ENCODE measurements at places on chromosomes 6 and 20. TPM values are rescaled to one million over a fixed set of nuclear protein-coding genes. Genes with fewer than 3 reads are reported as not detected.

- peak; percentile 39 for DNase-seq
These were observed 14.6 kb downstream of the GCLC start for GRCh38 chr6:53530346-53530745.

GRCh38 chr20:30503992-30504570, 753.4 kb upstream of the DEFB115 start:
- DNase-seq, result no peak

Gene NUS1
- 15.5 TPM for total RNA-seq

Gene PARD6B
- total RNA-seq, result 26.0 TPM

DNA sequence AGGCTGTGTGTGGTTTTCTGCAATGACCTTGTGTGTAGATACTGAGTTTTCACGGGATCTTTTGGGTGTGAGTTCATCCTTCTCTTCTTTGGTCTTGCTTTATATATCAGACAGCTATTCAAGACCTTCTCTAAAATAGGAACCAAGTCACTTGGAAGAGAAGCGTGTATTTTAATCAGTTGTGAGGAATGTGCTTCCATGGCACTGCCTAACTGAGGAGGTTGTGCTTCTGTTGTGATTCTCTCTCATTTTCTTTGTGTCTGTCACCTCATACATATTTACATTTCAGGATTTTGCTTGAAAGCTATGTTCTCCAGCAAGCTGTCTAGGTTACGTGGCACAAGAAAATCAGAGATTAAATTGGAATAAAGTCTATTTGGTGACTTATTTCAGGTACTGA, 428.7 kb downstream of the QKI start:
- no peak for DNase-seq

DNA sequence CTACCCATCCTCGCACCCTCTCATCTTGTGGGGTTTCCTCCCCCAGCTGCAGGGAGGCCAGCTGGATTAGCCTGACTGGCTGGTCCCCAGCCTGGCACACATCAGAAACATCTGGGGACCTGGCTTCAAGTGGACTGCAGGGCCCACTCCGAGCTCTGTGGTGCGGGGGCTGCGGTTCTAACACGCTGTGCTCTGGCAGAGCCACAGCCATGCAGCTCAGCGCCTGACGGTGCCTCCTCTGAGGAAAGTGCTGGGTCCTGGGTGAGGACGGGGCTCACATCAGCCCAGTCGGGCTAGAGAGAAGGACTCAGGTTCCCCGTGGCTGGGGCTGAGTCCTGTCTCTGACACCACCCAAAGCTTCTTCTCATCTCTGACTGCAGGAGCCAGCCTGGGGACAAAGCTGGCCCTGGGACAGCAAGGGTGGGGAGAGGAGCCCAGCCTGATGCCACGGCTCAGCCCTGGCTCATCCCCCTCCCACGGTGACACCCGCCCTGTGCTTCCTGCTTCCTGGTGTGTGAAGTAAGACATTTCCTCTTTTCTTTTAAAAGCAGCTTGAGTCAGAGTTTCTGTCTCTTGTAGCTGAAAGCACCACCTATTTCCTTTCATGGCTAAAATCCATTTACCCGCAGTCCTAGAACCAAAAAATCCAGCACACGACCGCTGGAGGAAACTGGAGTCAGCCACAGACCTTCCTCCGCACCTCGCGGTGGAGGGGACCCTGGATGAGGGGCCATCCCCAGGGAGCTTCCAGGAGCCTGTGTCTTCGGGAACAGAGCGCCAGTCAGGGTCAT, 127.4 kb upstream of the AFDN start:
- DNase-seq, result peak; percentile 50

DNA sequence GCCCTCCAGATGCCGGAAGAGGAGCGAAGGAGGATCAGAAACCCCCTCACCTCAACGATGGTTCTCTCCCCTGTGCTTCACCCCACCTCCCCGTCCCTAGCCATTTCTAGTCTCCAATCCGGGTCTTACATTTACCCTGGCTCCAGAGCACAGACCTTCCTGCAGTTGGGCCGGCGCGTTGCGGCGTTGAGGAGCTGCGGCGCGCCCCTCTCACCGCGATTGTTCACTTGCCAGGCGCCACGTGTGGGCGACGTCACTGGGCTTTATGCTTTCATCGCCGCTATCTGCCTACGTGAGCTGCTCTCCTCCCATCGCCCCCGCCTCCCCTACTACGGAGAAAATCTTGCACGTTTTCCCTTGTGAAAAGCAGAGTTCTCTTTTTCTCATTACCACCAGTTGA, at the start of gene CRISP2:
Gene CRISP2 (minus strand): TSS at position 198 of the 400 bp plus-strand sequence. CDS start 4,347 bp downstream, outside the sequence.
- DNase-seq, result peak; percentile 78

- DNase-seq, result no peak
These were observed 30.5 kb downstream of the PLN start for GRCh38 chr6:118578617-118579016.

Gene DCDC2
- 0.51 TPM for total RNA-seq

DNA sequence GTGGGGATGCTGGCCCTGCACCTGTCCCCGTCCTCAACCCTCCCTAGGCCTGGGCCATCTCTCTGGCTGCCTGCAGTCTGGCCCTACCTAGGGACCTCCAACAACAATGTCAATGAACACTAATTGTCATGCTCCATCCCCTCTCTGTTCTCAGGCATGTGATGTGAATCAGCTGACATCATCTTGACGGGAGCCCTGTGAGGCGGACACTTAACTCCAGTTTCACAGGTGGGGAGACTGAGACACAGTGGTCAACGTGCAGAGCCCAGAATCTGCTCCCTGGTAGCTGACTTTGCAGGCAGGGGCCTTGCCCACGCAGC, 762 bp upstream of the TCEA2 start:
- DNase-seq, result no peak

GRCh38 chr6:11258260-11259237, 26.1 kb upstream of the NEDD9 start:
- no peak for DNase-seq

- DNase-seq, result no peak
These were observed 25.3 kb downstream of the ELOVL4 start for GRCh38 chr6:79922018-79922417.

Gene GRM1
- not detected for total RNA-seq

Gene PLTP
- total RNA-seq, result 0.30 TPM

Gene LY6G6D
- not detected for total RNA-seq

DNA sequence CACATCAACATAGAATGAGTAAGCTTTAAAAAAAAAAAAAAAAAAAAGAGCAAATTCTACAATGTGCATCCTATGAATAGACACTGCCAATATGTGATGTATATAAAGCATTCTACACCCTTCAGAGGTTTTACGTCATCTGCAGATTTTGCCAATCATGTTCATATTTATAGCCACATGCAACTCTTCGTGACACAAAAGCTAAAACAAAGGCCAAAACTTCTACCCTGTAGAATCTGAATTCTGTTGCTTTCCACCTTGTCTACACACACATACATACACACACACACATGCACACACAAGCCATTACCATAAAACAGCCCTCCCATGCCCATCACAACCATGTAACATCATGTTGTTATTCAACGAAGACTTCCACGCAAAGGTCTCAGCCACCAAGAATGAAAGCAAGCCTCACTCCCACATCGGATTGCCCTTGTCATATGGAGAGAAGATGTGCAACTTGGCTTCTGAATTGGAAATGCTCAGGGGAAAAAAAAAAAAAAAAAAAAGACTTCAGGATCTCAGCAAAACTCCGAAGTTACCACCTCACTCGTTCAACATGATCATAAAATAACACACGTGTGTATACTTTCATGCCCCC, 479.4 kb upstream of the JARID2 start:
- no peak for DNase-seq

Gene SLC17A3
- total RNA-seq, result not detected

Gene LRRC73
- 2.1 TPM for total RNA-seq

Gene BCAS4
- total RNA-seq, result 10.9 TPM

GRCh38 chr6:13915561-13916229, 9.1 kb upstream of the RNF182 start:
- no peak for DNase-seq

GRCh38 chr6:102223942-102224341, 830.4 kb downstream of the GRIK2 start:
- DNase-seq, result no peak

Gene CDKAL1
- 31.8 TPM for total RNA-seq

DNA sequence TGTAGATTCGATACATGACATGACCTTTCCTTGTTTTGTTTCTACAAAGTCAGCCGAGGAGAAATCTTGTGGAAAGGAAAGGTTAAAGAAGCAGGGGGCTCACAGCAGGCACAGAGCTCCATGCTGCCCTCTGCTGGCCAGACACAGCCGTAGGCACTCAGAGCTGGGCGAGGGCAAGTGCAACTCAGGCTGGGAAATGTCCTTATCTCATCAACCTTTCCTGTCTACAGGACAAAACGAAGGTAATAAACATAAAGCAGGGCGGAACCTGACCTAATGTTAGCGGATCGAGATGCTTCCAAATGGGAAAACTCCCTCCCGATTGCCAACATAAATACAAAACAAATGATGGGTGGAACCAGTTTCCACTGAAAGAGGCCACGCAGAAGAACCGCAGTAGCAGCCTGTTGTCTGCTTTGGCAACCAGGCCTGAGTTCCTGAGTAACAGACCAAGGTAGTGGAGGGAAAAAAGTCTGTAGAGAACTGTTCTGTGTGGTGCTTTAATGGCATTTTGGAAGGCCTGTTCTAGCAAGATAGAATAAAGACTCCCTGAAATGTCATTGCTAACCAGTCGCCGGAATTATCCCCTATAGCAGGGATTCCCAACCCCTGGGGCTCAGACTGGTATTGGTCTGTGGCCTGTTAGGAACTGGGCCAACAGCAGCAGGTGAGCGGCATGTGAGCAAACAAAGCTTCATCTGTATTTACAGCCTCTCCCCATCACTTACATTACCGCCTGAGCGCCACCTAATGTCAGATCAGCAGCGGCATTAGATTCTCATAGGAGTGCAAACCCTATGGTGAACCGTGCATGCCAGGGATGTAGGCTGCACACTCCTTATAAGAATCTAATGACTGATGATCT, 85.2 kb downstream of the MBOAT1 start:
- peak; percentile 70 for DNase-seq

Gene PI16
- total RNA-seq, result not detected

DNA sequence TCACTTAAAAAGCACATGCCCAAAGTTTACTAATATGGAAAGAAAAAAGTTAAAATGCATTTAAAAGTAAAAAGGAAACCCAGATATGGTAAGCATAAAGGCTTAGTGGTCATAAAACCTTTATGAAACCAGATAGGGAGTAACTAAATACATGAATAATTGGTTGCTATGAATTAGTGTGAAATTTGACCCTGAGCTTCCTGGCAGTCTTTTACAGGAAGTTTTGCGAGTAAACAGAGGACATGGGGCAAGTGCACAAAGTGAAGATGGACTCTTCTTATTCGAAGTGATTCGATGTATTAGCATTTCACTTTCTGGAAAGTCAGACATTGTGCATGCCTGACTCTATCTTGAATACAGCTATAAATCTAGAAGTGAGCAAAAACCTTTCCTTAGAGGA, 90.9 kb upstream of the MLIP start:
- DNase-seq, result no peak

- no peak for DNase-seq
These were observed 7.6 kb upstream of the TP53RK start for GRCh38 chr20:46696791-46697279.

DNA sequence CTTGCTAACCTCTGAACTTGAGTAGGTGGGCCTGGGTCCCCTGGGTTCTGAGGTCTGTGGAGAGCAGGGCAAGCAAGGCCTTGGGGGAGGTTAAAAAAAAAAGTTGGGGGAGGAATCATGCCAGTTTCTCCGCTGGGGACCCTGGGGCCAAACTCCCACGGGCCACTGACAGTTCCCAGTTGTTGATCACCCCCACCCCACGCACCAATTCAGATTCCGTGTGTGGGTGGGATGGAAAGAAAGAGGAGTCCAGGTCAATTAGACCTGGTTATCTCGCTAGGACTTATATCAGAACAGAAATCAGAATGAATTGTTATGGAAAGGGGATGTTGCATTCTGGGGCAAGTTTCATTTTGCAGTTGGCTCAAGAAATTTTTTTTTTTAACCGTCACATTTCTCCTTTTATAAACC, 46.7 kb upstream of the SUPT3H start:
- DNase-seq, result no peak

- DNase-seq, result peak; percentile 97
These were observed 76.6 kb downstream of the SLX4IP start for GRCh38 chr20:10511509-10512251.

GRCh38 chr6:53295176-53295575, 53.6 kb downstream of the ELOVL5 start:
- no peak for DNase-seq

Gene TREM2
- total RNA-seq, result not detected

GRCh38 chr6:141199074-141199473, 933.7 kb upstream of the GJE1 start:
- DNase-seq, result no peak

Gene ZBP1
- 0.11 TPM for total RNA-seq

- no peak for DNase-seq
These were observed 164.5 kb downstream of the CD83 start for GRCh38 chr6:14281811-14282660.

- DNase-seq, result peak; percentile 65
These were observed 12.1 kb upstream of the PDYN start for GRCh38 chr20:2005831-2006426.

- no peak for DNase-seq
These were observed 94.7 kb downstream of the ADTRP start for GRCh38 chr6:11683871-11684270.

DNA sequence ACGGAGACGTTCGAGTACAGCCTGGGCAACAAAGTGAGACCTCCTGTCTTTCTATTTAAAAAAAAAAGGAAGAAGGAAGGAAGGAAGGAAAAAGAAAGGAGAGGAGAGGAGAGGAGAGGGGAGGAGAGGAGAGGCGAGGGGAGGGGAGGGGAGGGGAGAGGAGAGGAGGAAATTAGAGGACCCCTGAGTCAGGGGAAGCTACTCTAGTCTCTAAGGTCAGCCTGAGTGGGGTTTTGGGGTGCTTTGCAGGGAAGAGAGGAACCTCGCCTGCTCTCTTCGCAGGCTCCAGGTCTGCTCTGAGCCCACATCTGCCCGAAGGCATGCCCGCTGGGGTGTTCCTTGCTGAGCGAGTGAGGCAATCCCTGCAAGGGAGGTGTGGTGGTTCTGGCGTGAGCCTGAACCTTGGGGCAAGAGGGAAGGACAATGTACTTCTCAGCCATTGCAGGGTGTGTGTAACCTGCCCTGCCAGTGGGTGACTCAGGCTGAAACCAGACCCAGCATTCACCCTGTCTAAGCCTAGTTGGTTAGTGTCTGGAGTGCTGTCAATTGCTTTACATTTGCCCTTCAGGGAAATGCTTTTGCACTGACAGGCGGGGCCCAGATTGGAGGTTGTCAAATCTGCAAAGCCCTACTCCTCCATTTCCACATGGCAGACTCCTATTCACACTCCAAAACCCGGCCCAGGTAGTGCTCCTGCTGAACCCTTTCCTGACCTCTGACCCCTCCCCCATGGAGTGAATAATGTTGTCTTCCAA, 15.3 kb upstream of the MMP9 start:
- DNase-seq, result peak; percentile 87

GRCh38 chr6:108616973-108617372, 56.3 kb downstream of the FOXO3 start:
- DNase-seq, result no peak

GRCh38 chr6:36984581-36985416, 1.2 kb downstream of the MTCH1 start:
- peak; percentile 80 for DNase-seq

GRCh38 chr20:32506721-32507120, 78.4 kb downstream of the NOL4L start:
- no peak for DNase-seq

All from Daoy (cell line).